ENCODE measurements at places on chromosomes 7 and 10. TPM values are rescaled to one million over a fixed set of nuclear protein-coding genes. Genes with fewer than 3 reads are reported as not detected.

Gene CYP2C18
- total RNA-seq = not detected

Gene GBX1
- total RNA-seq = 0.20 TPM

Gene SLC13A1
- total RNA-seq = not detected

Gene ACHE
- 9.2 TPM for total RNA-seq

GRCh38 chr10:77494756-77495541, 142.7 kb downstream of the KCNMA1 start:
- no peak for DNase-seq

GRCh38 chr10:103545366-103545765, 51.9 kb downstream of the NEURL1 start:
- DNase-seq = no peak

DNA sequence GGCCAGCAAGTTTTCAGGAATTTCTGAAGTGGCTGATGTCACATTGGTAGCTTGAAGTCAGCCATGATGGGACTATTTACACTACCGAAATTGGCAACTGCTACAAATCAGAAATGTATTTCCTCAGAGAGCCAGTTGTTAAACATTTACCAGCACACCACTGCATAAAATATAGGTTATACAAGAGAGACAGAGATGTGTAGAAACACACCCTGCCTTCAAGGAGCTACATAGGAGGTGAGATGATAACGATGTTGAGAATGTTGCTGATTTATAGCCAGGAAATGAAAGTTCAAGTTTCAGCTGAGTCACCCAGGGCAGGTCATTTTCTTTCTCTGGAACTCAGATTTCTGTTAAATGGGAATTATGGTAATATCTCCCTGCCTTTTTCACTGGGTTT, 46.0 kb upstream of the TCF7L2 start:
- DNase-seq = no peak

Data from mesothelial cell of epicardium (in vitro differentiated cells).